Activated CD4-positive, alpha-beta T cell treated with anti-CD3 and anti-CD28 coated beads, Interleukin-2, amount 10 ng/mL, durations not matched to agents 24 days and 14 days (primary cell): ENCODE measurements at places on chromosomes 13 and 19.

DNA sequence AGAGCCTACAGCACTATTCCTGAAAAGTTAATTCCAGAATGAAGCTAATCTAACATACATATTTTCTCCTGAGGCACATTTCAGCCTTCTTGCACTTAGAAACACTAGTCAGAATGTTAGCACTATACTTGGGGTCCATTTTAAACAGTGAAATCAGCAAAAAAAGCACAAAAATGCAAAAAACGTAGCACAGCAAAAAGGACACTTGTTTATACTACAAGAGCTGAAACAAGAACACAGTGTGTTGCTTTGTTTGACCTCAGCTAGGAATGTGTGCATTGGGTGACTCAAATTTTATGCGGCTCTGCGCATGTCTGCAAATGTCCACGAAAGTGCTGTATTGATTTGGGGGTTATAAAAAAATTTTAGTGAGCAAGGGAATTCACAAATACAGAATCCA, 226.2 kb downstream of the KCNRG start:
- peaks cover 51% of the 10 kb centered on the region for H3K4me1 ChIP-seq
- no peak for DNase-seq
- H3K4me3 ChIP-seq: no peak overlapping the region
- H3K27me3 ChIP-seq: peaks cover 27% of the 10 kb centered on the region

GRCh38 chr13:110499621-110500281, 61.8 kb downstream of the RAB20 start:
- no peaks in the 10 kb centered on the region for H3K36me3 ChIP-seq
- H3K27ac ChIP-seq: no peak overlapping the region
- H3K4me1 ChIP-seq: no peaks in the 10 kb centered on the region
- H3K4me3 ChIP-seq: no peak overlapping the region
- no peak for DNase-seq
- no peaks in the 10 kb centered on the region for H3K27me3 ChIP-seq

- peaks cover 39% of the 10 kb centered on the region for H3K27me3 ChIP-seq
- DNase-seq: no peak
- H3K27ac ChIP-seq: no peak overlapping the region
Measured at GRCh38 chr13:80341756-80342370, 937 bp upstream of the SPRY2 start.

GRCh38 chr13:30331331-30331771, 24.0 kb upstream of the KATNAL1 start:
- H3K36me3 ChIP-seq: peaks cover 1% of the 10 kb centered on the region
- no peak for DNase-seq
- peaks cover under 1% of the 10 kb centered on the region for H3K27me3 ChIP-seq
